H1 (cell line): ENCODE measurements at places on chromosomes 1 and 21. TPM values are rescaled to one million over a fixed set of nuclear protein-coding genes. Genes with fewer than 3 reads are reported as not detected.

- DNase-seq, result no peak
These were observed 54.7 kb downstream of the UMODL1 start for GRCh38 chr21:42125571-42126544.

- peak; percentile 41 for DNase-seq
These were observed 41.6 kb upstream of the MTR start for GRCh38 chr1:236753516-236753915.

- no peak for DNase-seq
These were observed 167.3 kb downstream of the FASLG start for GRCh38 chr1:172826096-172826741.

GRCh38 chr1:221366495-221367110 is 375.3 kb downstream of the DUSP10 start:
- DNase-seq, result no peak

- no peak for DNase-seq
These were observed 476.7 kb downstream of the LTN1 start for GRCh38 chr21:28516021-28516420.

GRCh38 chr1:38131024-38131585 is 84.5 kb upstream of the POU3F1 start:
- DNase-seq, result no peak

DNA sequence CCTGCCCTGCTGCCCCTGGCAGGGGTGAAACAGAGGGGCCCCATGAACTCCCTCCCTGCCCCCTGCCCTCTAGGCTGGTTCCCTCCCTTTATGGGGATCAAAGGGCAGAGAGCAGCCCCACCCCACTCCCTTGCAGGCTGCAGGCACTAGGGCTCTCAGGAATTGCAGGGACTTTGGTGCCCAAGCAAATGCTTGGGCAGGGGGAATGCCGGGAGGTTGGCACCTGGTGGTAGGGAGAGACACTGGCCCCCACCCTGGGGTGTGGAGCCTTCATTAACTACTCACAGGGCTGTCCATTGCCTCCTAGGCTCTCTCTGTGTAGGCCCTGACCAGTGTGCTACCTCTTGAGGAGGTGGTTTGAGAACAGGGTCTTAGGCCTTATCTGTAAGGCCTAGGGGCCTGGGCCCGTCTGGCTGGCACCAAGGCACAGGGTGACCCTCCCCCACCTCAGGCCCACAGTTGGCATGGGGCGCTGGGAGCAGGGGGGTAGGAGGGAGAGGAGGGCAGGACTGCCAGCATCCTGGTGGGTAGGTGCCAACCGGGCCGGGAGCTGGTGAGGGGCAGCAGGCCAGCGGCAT is 4.7 kb downstream of the ZBTB7B start:
- DNase-seq, result no peak

DNA sequence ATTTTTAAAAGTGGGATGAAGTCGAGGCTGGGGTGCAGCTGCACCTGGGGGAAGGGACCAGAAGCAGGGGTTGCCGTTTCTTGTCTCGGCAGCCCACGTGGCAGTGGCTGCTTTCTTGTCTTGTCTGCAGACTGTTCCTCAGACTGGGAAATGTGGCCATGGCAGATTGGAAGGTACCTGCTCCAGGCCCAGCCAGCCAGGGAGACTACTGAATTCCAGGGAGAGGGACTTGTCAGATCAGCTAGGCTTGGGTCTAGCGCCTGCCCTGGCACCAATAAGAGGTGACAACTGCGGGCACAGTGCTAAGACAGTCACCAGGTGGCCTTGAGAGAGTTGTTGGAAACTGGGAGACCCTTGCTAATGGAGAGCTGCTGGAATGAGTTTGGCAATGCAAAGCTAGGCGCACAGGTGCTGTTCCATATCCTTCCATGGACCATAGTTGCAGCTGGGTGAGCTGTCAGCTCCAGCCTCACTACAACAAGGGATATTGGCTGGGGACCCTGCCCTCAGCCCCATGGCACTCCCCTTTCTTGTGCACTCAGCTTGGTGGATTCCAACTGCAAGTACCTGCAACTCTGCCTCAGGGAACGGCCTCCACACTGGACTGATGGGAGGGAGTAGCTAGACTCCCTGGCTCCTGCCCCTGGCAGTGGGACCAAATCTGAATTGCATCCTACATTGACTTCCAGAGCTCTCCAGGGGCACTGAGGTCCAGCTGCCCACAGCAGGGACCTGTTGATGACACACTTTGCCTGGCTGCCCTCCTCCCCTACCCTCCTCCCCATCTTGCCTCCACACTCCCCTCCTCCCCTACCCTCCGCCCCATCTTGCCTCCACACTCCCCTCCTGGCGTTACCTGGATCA is 9.9 kb upstream of the IL22RA1 start:
- DNase-seq, result no peak

DNA sequence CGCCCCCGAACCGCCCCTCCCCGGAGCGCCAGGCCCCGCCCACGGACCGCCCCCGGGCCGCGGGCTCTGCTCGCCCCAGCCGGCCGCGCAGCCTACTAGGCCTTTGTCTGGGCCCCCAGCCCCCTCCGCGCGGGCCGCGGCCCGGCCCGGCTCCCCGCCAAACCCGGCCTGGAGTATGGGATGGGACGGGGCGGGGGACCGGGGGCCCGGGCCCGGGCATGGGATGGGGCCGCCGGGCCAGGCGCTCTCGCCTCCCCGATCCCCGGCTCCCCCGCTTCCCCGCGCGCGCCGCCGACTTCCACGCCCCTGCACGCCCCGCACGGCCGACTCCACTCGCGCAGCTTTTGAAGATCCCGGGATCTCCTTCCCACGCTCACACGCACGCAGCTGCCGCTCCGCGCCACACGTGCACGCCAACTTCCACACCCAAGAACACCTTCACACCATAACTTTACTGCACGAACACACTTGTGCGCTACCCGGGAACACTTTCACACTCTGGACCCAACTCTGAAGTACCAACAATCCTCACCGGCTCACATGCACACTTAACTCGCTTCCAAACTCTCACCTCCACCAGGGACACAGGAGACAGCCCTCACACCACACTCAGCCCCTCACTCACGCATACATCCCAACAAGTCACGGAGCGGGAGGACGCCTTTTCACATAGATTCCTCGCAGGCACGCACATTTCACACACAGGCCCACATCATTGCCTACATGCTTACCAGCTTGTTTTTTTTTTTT is 437 bp upstream of the HSPG2 start:
- peak; percentile 88 for DNase-seq

- DNase-seq, result no peak
These were observed 2.6 kb downstream of the INSRR start for GRCh38 chr1:156856282-156856785.

GRCh38 chr1:18632783-18633421 is 2.3 kb downstream of the PAX7 start:
- DNase-seq, result peak; percentile 72

Gene CDK18
- 40.9 and 44.0 TPM in 2 replicates for total RNA-seq

Gene RNF186
- not detected in 2 replicates for total RNA-seq
